ENCODE measurements at places on chromosomes 3 and 15.

DNA sequence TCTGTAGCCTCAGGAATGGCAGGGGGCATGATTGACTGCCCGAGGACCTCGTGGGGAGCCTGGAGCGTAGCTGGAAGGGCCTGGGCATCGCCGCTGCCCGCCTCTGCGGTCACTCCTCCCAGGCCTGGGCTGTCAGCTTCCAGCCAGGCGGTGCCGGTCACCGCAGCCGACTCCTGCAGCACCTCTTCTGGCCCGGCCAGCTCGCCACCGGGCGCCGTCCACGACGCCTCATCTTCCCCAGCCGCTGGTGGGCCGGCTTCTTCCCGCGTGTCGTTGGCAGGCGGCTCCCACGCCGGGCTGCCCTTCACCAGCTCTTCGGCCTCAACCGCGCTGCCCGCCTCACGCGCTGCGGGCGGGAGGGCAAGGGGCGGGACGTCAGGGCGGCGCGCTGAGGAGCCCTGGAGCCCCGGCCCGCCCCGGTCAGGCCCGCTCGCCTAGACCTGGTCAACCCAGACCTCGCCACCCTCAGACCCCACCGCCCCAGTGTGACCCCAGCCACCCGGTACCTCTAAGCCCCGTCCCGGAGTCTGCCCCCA lies 1.0 kb downstream of the CSPG5 start:
- DNase-seq = peak; percentile 22

DNA sequence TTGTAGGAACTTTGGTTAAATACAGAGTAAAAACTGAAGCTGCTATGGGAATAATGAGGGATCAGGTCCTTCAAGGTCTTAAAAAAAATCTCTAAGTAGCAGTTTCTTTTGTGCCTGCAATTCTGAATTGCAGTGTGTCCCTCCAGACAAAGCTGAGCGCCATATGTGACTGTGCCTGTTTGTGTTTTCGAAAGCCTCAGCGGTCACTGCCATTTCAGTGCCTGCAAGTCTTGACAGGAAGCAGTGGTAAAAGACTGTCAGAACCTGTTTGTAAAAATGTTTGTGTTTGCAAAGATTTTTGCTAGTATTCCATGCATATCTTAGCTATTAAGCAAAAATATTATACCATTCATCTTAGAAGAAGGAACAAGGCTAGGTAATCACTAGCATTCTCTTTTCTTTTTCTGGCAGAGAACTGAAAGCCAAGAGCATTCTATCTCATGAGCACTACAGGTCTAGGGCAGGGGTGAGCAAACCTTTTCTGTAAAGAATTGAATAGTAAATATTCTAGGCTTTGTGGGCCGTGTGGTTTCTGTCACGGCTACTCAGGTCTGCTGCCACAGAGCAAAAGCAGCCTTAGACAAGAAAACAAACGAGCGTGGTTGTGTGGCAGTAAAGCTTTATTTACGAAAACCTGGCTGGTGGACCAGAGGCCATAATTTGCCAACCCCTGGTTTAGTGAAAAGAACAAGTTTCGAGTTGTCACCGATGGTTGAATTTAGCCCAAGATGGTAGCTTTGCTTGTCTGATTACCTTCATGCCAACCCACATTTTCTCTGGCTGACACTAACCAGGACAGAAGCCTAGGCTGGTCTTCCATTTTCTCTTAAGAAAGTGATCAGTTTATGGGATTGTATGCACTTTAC lies 134.4 kb downstream of the CACNA1D start:
- DNase-seq = no peak

DNA sequence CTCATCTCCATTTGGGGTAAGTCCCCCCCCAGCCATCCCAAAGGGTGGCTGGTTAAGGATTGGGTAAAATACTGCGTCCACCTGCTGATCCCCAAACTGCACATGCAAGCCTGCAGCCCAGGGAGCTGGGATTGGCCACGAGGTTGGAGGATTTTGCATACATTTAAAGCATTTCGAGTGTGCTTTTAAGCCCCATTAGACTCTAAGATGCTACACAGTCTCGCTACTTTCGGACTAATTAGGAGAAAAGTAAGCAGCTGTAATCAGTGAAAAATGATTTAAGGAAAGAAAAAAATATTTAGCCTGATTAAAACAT lies 23.9 kb downstream of the SLC6A6 start:
- no peak for DNase-seq

- peak; percentile 87 for DNase-seq
Observed at GRCh38 chr3:120558771-120559241, 37.3 kb upstream of the NDUFB4 start.

DNA sequence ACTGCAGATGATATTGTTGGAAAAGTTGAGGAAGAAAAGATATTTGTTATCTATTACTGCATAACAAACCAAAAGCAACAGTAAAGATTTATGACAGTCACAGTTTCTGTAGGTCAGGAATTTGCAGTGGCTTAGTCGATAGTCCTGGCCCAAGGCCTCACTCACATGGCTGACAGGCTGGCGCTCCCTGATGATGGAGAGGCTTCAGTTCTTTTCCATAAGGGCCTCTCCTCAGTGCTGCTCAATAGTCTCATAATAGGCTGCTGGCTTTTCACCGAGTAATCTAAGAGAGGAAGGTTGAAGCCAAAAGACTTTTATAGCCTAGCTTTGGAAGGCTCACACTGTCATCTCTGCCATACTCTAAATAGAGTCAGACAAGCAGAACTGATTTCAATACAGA lies 17.7 kb downstream of the IREB2 start:
- DNase-seq = peak; percentile 26

DNA sequence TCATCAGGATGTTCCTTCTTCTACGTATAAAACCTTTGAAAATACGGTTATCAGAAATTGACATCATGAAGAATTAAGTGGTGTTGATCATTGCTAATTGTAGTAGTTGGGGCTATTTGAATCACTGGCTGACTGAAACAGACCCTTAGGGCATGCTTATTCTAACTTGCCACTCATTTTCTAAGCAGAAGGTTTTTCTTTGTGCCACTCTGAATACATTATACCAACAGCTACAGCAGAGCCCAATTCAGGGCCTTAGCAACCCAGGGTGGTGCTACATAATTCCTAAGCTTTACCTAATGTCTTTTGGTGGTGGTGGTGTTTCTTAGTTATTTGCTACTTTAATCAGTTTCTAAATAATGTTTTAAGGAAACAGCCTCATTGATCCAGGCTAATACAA lies 524.2 kb downstream of the NLGN1 start:
- peak; percentile 45 for DNase-seq

- peak; percentile 78 for DNase-seq
Observed at GRCh38 chr15:70936326-70936725, 43.7 kb downstream of the LRRC49 start.

GRCh38 chr3:44120721-44121582 lies 120.7 kb upstream of the TOPAZ1 start:
- DNase-seq = no peak

DNA sequence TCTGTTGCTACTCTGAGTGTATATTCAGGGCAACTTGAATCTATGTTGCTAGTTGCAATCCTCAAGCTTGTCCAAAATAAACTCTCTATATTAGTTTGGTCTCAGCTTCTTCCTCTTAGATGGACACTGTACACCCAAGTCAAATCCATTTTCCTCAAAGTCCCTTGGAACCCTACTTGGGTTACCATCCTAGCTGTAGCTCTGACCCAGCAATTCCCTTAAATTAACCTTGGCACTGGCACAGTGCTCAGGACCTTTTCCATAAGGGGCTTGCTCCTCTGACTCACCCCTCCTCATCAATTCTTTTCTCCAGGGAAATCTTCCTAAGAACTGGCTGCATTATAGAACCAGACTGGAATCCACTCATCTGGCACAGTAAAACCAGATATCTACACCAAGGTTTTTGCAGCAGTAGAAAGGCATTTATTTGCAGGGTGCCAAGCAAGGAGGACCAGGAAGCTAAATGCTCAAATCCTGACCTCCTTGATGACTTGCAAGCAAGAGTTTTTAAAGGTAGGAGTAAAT lies 44.9 kb upstream of the B3GALNT1 start:
- DNase-seq = no peak

DNA sequence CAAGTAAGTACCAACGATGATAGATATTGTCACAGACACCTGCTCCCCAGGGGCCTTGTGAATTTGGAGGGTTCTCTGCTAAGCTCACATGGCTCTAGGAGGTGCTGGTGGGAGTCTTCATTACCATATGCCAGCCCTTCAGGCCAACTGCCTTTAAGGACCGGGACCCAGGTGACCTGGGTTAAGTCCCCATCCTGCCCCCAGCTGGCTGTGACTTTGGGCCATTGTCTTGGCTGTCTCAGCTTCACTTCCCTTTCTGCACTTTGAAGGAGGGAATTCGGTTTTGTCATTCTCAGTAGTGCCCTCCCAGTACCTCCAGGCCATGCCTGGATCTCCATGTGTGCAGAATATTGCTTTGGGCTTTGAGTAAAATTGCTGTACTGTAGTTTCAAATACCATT lies 72.8 kb upstream of the ACAD9 start:
- no peak for DNase-seq

GRCh38 chr15:48993380-48993779 lies 29.7 kb upstream of the SHC4 start:
- DNase-seq = no peak

- DNase-seq = no peak
Observed at GRCh38 chr3:15646851-15647511, 45.4 kb downstream of the BTD start.

DNA sequence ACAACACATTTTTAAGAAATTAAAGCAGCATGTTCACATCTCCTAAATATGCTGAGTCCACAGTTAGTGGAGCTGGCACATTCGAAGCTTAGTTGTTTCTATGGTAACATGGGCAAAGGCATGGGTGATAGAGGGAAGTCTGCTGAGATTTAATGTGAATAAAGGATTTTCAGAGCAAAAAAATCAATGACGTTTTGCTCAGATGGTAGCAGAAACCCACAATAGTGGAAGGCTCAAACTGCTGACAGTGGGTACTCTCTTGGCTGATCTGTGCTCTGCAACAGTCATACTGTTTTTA lies 795.1 kb upstream of the ARPP21 start:
- DNase-seq = peak; percentile 5

GRCh38 chr3:174439331-174440252 lies 419.5 kb upstream of the NAALADL2 start:
- DNase-seq = no peak

- DNase-seq = no peak
Observed at GRCh38 chr3:107630779-107631178, 108.0 kb downstream of the BBX start.
